ENCODE measurements at places on chromosomes 2 and 18. TPM values are rescaled to one million over a fixed set of nuclear protein-coding genes. Genes with fewer than 3 reads are reported as not detected.

DNA sequence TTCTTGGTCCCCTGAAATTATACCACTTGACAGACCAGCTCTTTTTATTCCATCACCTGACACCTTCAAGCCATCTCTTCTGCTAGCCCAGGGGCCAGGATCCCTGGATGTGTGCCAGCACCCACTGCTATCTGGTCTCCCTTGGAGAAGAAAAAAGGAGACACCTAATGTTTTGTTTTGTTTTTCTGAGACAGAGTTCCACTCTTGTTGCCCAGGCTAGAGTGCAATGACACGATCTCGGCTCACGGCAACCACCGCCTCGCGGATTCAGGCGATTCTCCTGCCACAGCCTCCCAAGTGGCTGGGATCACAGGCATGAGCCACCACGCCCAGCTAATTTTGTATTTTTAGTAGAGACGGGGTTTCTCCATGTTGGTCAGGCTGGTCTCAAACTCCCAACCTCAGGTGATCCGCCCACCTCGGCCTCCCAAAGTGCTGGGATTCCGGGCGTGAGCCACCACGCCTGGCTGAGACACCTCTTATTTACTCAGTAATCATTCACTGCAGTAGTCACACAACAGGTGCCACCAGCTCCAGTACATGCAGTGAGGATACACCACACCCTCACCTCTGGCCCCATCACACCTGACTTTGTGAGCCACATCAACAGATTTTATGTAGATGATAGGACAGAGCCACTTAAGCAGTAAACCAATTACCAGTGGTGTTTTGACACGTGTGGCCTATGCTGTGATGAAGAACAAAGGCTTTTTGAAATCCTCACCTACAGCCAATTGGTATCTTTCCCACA is 42.8 kb upstream of the PCBP1 start:
- peaks cover 9% of the 10 kb centered on the region for H3K36me3 ChIP-seq
- no peak overlapping the region for H3K27ac ChIP-seq
- no peaks in the 10 kb centered on the region for H3K4me1 ChIP-seq

DNA sequence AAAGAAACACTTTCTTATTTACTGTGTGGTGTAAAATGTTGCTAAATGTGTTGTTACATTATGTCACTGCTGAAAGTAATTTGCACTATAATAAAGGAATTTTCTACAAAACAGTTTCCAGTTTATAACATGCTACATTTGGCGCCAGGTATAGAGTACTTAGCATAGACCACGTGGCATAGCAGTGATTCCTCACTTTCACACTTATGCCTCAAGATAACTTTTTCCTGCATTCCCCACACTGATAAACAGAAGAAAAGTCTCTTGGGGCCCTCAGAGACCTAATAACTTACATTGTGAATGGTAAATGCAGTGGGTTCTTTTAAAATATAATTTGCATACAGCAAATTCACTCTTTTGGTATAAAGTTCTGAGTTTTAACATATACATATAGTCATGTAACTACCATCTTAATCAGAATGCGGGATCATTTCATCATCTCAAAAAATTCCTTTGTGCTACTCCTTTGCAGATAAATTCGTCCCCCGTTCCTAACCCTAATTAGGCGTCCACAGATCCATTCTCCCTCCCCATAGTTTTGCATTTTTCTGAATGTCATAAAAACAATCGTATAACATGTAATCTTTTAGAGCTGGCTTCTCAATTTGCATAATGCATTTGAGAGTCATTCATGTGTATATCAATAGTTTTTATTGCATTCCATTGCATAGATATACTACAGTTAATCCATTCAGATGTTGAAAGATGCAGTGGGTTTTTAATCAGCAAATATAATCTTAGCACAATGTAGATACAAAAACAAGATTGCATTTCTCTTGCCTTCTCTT is 7.5 kb downstream of the LGALSL start:
- H3K4me1 ChIP-seq: peaks cover 6% of the 10 kb centered on the region
- no peaks in the 10 kb centered on the region for H3K27me3 ChIP-seq
- H3K4me3 ChIP-seq: no peak overlapping the region
- H3K36me3 ChIP-seq: peaks cover 9% of the 10 kb centered on the region
- no peak overlapping the region for H3K27ac ChIP-seq

GRCh38 chr2:201406077-201406662 is 45.1 kb downstream of the TRAK2 start:
- no peak overlapping the region for H3K4me3 ChIP-seq
- no peaks in the 10 kb centered on the region for H3K27me3 ChIP-seq
- H3K4me1 ChIP-seq: peaks cover 9% of the 10 kb centered on the region
- no peaks in the 10 kb centered on the region for H3K36me3 ChIP-seq
- DNase-seq: no peak

GRCh38 chr2:126531029-126531428 is 124.9 kb upstream of the GYPC start:
- no peaks in the 10 kb centered on the region for H3K4me1 ChIP-seq
- H3K36me3 ChIP-seq: no peaks in the 10 kb centered on the region
- H3K27me3 ChIP-seq: peaks cover 21% of the 10 kb centered on the region
- no peak for DNase-seq

- DNase-seq: no peak
- no peak overlapping the region for H3K27ac ChIP-seq
- no peak overlapping the region for H3K4me3 ChIP-seq
- H3K27me3 ChIP-seq: peaks cover 5% of the 10 kb centered on the region
Measured at GRCh38 chr2:31232586-31232985, 1.4 kb upstream of the EHD3 start.

DNA sequence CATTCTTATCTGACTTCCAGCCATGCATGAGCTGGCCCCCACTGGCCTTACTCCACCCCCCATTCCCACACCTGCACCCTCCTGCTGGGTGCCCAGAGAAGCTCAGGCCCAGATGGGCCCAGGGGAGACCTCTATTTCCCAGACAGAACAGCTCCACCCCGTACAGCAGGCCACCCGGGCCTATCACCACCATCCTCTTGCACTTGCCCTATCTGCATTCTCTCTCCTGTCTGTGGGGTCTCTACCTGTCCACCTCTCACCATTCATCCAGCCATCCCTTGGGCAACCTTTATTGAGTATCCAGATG is 25.3 kb upstream of the TNS1 start:
- no peak for DNase-seq
- H3K36me3 ChIP-seq: no peaks in the 10 kb centered on the region
- H3K4me1 ChIP-seq: no peaks in the 10 kb centered on the region
- no peak overlapping the region for H3K27ac ChIP-seq

- H3K27me3 ChIP-seq: no peaks in the 10 kb centered on the region
- H3K27ac ChIP-seq: no peak overlapping the region
- H3K4me1 ChIP-seq: no peaks in the 10 kb centered on the region
- H3K4me3 ChIP-seq: no peak overlapping the region
- peaks cover 13% of the 10 kb centered on the region for H3K36me3 ChIP-seq
- no peak for DNase-seq
Measured at GRCh38 chr2:134973241-134974138, 54.9 kb downstream of the CCNT2 start.

Gene CHRNG
- total RNA-seq: not detected

Gene ACMSD
- total RNA-seq: not detected

Gene IL18R1
- total RNA-seq: 0.13 TPM

Measured in progenitor cell of endocrine pancreas (in vitro differentiated cells).